ENCODE measurements at places on chromosomes 5 and 9.
A peak's percentile ranks its signal among the peaks of the same experiment; 100 is the strongest.

GRCh38 chr9:79564105-79564504, 7.7 kb upstream of the TLE4 start:
- no peak for DNase-seq

DNA sequence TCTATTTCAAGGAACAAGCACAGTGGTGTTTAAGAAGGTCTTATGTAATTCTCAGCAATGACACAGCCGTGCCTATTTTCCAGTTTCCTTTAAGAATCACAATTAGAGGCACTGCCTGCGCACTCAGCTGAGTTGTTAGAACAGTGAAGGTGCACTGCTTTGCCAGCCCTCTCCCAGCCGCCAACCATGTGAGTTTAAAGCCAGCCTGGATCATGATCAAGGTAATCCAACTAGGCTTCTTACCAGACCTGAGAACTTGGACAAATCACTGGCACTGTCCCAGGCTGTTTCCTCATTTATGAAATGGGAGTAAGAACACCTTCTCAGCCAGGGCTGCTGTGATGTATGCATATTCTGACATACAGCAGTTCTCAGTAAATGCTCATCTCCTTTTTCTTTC, 99.6 kb downstream of the ASTN2 start:
- no peak for DNase-seq

DNA sequence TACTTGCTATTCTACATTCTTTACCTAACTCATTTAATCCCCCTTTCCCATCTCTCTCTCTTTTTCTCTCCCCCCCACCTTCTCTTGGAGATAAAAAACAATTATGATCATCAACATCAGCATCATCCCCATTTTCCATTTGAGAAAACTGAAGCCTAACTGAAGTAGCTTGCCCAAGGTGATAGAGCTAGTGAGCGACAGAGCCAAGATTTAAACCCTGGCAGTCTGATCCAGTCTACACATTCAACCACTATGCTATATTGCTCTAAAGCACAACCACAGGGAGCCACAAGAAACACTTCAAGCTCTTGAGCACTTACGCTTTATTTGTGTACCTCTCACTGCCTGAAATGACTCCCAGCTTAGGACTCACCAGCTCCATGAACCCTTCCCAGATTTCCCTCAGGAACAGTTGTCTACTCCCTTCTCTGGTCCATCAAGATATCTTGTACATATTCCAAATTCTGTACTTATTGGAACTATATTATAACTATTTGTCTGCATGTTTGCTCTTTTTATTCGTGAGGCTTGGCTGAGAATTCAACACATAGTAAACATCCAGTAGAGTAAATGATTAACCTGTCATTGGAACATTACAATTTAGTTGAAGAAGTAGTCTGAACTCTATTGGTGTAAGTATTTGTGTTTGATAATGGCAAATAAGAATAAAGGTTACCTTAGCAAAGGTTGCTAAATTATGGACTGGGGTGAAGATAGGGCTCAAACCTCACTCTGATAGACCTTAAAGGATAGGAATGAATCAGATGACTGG, 164.8 kb downstream of the EFNA5 start:
- no peak for DNase-seq

DNA sequence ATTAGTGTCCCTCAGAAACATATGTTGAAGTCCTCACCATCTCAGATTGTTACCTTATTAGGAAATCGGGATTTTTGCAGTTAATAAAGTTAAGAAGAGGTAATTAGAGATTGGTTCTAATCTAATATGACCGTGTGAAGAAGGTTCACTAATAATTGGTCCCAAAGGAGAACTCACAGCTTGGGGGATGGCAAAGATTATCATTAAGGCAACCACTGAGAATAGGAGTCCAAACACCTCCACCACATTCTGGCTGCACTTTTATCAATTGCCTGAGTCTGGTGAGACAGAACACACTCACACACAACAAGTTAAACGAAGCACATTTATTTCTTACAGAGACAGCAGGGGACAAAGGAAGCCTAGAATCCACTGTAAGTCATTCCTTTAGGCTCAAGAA, 94.9 kb upstream of the PRDM9 start:
- no peak for DNase-seq

GRCh38 chr9:137878146-137878941, 762 bp downstream of the CACNA1B start:
- DNase-seq = peak; percentile 48

GRCh38 chr5:35120715-35121114, 73.0 kb upstream of the AGXT2 start:
- no peak for DNase-seq

GRCh38 chr5:110644357-110644756, 82.1 kb downstream of the TMEM232 start:
- no peak for DNase-seq

GRCh38 chr5:41527201-41527779, 16.9 kb upstream of the PLCXD3 start:
- DNase-seq = peak; percentile 0

- no peak for DNase-seq
Observed at GRCh38 chr5:162372256-162372655, 304.7 kb downstream of the GABRG2 start.

GRCh38 chr9:9847750-9848149, 765.1 kb downstream of the PTPRD start:
- DNase-seq = no peak

GRCh38 chr5:25515525-25515924, 870.7 kb upstream of the CDH10 start:
- no peak for DNase-seq

- DNase-seq = no peak
Observed at GRCh38 chr5:134772461-134773125, 14.0 kb downstream of the DDX46 start.

- no peak for DNase-seq
Observed at GRCh38 chr9:128048663-128049062, 18.5 kb downstream of the NAIF1 start.

GRCh38 chr9:35844628-35845270, 15.7 kb downstream of the TMEM8B start:
- DNase-seq = peak; percentile 90

DNA sequence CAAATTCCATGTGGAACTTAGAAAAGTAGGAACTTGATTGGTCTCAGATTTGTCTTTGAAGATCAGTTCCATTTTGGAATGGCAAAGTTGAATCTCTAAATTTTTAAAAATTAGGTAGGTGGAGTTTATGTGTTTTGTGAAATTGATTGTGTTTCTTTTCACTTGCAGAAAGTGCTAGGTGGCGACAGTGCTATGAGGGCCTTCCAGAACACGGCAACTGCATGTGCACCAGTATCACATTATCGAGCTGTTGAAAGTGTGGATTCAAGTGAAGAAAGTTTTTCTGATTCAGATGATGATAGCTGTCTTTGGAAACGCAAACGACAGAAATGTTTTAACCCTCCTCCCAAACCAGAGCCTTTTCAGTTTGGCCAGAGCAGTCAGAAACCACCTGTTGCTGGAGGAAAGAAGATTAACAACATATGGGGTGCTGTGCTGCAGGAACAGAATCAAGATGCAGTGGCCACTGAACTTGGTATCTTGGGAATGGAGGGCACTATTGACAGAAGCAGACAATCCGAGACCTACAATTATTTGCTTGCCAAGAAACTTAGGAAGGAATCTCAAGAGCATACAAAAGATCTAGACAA, 2.8 kb downstream of the PHAX start:
- DNase-seq = no peak

- DNase-seq = no peak
Observed at GRCh38 chr5:71522151-71522550, 65.0 kb upstream of the MCCC2 start.

- no peak for DNase-seq
Observed at GRCh38 chr5:138981586-138981985, 106.5 kb upstream of the LRRTM2 start.

- peak; percentile 16 for DNase-seq
Observed at GRCh38 chr9:3647652-3648051, 121.9 kb upstream of the RFX3 start.

DNA sequence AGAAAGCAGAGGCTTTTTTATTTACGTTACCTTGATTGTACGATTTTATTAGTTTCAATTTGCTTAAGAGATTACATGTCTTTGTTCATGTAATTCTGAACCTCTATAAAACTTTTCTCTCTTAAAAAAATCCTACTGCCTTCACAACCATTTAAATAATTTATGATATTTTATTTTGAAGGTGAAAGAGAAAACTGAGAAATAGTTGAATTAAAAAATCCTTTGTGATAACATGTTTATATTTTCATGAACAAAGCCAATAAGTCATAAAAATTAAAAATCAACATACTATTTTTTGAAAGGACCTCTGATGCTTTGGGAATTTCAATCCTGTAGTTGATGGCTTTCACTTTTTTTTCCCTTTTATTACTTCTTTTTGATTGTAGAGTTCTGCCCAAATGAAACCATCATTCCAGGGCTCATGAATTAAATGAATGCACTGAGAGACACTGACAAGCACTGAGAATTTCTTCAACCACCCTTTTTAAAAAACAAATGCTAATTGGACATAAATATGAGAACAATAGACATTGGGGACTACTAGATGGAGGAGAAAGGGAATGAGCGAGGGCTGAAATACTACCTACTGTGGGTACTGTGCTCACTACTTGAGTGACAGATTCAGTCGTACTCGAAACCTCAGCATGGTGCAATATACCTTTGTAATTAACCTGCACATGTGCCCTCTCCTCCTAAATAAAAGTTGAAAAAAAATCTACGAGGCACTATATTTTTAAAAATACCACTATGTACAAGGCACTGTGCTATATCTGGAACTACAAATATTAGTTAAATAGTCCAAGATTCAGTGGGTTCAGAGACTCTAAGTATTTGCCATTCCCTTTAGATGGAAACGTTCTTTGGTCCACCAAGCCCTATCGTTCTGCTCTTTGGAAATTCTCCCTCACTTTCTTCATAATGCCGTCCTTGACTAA, 5.9 kb downstream of the CDKN2A start:
- no peak for DNase-seq

- DNase-seq = no peak
Observed at GRCh38 chr5:145158730-145159129, 676.4 kb downstream of the PRELID2 start.

- no peak for DNase-seq
Observed at GRCh38 chr9:104555521-104555920, 13.4 kb upstream of the OR13C8 start.

DNA sequence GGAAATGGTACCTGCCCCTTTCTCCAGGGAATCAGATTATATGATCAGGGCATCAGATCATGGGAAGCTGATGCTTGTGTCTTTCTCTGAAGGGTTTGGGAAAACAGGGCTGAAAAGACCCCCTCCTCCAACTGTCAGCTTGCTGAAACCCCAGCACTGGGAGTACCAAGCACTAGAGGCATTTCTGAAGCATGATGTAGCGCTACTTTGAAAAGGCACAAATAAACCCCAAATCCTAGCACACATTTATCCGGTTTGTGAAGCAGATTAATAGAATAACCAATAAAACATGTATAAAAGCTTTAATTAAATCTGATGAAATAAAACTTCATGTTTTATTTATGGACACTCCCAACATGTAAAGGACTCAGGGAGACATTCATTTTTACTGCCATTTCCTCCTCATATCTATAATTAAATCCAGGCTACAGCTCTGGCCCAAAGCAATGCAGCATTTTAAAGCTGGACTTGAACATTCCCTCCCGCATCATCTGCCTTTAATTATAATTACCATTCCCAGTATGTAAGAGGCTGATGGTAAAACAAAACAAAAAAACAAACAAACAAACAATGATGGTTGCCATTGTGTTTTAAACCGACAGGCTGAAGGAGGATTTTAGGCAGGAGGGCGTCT, 298.2 kb upstream of the RFX3 start:
- no peak for DNase-seq

DNA sequence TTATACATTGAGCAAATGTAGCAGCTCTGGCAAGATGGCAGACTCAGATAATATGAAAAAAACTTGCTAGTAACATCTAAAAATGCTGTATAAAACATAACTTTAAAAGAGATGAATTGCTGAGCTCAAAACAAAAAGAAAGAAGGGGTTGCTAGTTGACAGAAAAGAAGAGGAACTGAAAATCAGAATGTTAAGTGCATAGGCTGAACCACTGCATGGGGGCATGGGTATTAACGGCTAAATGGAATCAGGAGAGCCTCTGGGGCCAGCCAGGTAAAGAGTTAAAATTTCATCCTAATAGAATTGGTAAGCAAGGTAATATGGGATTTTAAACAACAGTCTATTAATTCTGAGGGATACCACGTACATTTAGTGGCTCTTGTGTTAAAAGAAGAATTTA, 146.8 kb downstream of the SMC2 start:
- DNase-seq = no peak

DNA sequence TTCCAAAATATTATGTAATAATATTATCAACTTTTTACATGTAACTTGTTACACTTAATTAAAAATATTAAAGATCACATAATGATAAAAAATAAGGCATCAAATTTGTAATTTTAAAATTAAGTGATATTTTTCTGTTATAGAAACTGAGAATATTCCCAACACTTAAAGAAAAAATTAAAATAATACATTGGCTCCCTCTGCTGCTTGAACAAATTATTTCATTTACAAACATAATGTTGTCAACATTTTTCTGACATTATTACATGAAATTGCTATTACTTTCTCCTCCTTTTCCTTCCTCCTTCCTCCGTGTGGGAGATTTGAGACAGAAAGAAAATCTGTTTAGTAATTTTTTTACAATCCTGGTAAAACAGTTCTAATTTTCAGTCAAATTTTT, 42.3 kb downstream of the RNF180 start:
- DNase-seq = peak; percentile 41

Measured in dermis blood vessel endothelial cell (primary cell).